ENCODE measurements at places on chromosomes 1 and 21. TPM values are rescaled to one million over a fixed set of nuclear protein-coding genes. Genes with fewer than 3 reads are reported as not detected.

KCNE1 gene
- 2.9 TPM for total RNA-seq

NHLH2 gene
- total RNA-seq, result not detected

MPL gene
- total RNA-seq, result not detected

GPR89B gene
- total RNA-seq, result 7.5 TPM

ZNF593OS gene
- not detected for total RNA-seq

DYNLT5 gene
- total RNA-seq, result 0.36 TPM

PRAMEF2 gene
- total RNA-seq, result not detected

DNA sequence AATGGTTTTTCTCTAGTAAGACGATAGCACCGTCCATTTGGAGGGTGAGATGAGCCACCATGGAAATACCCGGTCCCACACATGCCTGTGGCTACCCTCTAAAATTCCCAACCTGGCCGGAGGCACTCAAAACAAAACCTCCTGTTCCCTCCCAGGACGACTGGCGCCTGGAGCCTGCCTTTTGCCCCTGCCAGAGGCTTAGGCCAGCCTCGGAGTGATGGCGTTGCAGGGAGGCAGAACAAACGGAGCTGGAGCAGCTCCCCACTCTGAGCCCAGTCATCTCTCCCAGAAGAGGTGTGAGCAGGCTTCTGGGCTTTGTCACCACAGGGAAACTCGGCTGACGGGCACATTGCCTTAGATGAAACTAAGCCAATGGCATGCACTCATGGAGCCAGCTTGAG, 213.7 kb upstream of the HOOK1 start:
- H3K27ac ChIP-seq, result peak overlapping the region; percentile 78
- no peaks in the 10 kb centered on the region for H3K36me3 ChIP-seq
- H3K27me3 ChIP-seq, result no peaks in the 10 kb centered on the region
- H3K4me1 ChIP-seq, result peaks cover 89% of the 10 kb centered on the region
- H3K4me3 ChIP-seq, result no peak overlapping the region

GRCh38 chr1:56872597-56872996, 18.0 kb downstream of the C8A start:
- no peaks in the 10 kb centered on the region for H3K4me1 ChIP-seq
- H3K36me3 ChIP-seq, result no peaks in the 10 kb centered on the region
- H3K27me3 ChIP-seq, result no peaks in the 10 kb centered on the region
- no peak overlapping the region for H3K27ac ChIP-seq
- H3K4me3 ChIP-seq, result no peak overlapping the region
- no peak for DNase-seq

- H3K27ac ChIP-seq, result no peak overlapping the region
- no peaks in the 10 kb centered on the region for H3K4me1 ChIP-seq
- no peaks in the 10 kb centered on the region for H3K36me3 ChIP-seq
- peaks cover 4% of the 10 kb centered on the region for H3K27me3 ChIP-seq
Observed at GRCh38 chr1:18038051-18038450, 69.5 kb upstream of the IGSF21 start.

GRCh38 chr1:175873290-175873935, 130.0 kb upstream of the TNR start:
- no peak overlapping the region for H3K27ac ChIP-seq
- H3K27me3 ChIP-seq, result no peaks in the 10 kb centered on the region
- DNase-seq, result no peak
- H3K4me1 ChIP-seq, result no peaks in the 10 kb centered on the region
- no peaks in the 10 kb centered on the region for H3K36me3 ChIP-seq
- H3K4me3 ChIP-seq, result no peak overlapping the region

GRCh38 chr21:39955326-39955725, 88.1 kb downstream of the PCP4 start:
- H3K27me3 ChIP-seq, result no peaks in the 10 kb centered on the region
- H3K36me3 ChIP-seq, result no peaks in the 10 kb centered on the region
- peaks cover 11% of the 10 kb centered on the region for H3K4me1 ChIP-seq
- DNase-seq, result no peak

- DNase-seq, result no peak
- H3K27me3 ChIP-seq, result no peaks in the 10 kb centered on the region
- peak overlapping the region; percentile 75 for H3K27ac ChIP-seq
Observed at GRCh38 chr1:2301607-2302291, 73.6 kb downstream of the SKI start.

- no peaks in the 10 kb centered on the region for H3K36me3 ChIP-seq
- no peaks in the 10 kb centered on the region for H3K4me1 ChIP-seq
- no peak overlapping the region for H3K27ac ChIP-seq
Observed at GRCh38 chr1:96660503-96660902, 61.1 kb upstream of the PTBP2 start.

- no peak for DNase-seq
- H3K27me3 ChIP-seq, result no peaks in the 10 kb centered on the region
- no peaks in the 10 kb centered on the region for H3K4me1 ChIP-seq
- H3K36me3 ChIP-seq, result peaks cover 30% of the 10 kb centered on the region
- H3K27ac ChIP-seq, result no peak overlapping the region
Observed at GRCh38 chr1:211378844-211379243, 52.2 kb downstream of the TRAF5 start.

DNA sequence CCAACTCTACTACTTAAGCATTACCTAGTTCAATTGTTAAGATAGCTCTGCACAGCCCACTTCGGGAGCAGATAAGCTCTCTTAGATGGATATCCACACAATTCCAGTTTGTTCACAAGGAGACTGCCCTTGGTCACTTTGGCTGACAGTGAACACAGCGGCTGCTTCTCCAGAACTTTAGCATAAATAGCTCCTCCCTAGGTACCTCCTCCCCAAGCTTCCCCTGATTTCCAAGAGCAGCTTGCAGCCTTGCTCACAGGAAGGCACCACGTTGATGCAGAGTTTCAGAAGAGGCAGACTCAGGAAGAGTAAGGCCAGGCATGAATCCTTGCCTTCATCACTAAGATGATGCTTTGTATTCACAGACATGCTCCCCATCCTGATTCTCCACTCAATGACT, 24.7 kb downstream of the TFF3 start:
- H3K36me3 ChIP-seq, result peaks cover 68% of the 10 kb centered on the region
- DNase-seq, result no peak
- no peak overlapping the region for H3K27ac ChIP-seq
- H3K4me1 ChIP-seq, result no peaks in the 10 kb centered on the region

Measured in sigmoid colon (tissue), 7 donors.